ENCODE measurements at places on chromosomes 6 and 20.

- peak; percentile 76 for DNase-seq
These were observed 402 bp upstream of the TAF8 start for GRCh38 chr6:42049948-42050296.

DNA sequence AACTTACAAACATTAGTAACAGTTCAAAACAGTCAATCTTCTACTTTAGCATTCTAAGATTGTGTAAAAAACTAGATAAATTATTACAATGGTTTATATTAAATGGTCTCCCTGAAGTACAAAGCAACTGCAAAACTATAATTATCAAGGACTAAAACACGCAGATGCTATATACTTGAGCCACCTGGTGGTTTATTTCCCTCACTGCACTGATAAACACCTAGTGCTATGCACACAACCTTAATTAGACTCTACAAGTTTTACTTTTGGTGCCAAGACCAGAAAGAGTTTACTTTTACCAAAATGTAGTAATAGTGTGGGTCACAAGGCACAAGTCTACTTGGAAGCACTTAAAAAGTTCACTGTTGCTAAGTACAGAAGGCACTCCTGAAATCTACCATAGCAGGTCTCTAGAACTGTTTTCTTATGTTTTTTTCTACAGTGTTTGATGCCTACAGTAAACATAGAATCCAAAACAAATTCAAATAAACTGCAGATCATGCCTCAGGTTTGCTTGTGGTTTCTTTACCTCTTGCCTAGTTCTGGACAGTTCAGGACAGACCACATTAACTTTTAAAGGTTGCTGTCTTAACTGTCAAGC lies 49.2 kb downstream of the GMDS start:
- no peak for DNase-seq

- DNase-seq: no peak
These were observed 112.6 kb downstream of the TMEM170B start for GRCh38 chr6:11650025-11650696.

DNA sequence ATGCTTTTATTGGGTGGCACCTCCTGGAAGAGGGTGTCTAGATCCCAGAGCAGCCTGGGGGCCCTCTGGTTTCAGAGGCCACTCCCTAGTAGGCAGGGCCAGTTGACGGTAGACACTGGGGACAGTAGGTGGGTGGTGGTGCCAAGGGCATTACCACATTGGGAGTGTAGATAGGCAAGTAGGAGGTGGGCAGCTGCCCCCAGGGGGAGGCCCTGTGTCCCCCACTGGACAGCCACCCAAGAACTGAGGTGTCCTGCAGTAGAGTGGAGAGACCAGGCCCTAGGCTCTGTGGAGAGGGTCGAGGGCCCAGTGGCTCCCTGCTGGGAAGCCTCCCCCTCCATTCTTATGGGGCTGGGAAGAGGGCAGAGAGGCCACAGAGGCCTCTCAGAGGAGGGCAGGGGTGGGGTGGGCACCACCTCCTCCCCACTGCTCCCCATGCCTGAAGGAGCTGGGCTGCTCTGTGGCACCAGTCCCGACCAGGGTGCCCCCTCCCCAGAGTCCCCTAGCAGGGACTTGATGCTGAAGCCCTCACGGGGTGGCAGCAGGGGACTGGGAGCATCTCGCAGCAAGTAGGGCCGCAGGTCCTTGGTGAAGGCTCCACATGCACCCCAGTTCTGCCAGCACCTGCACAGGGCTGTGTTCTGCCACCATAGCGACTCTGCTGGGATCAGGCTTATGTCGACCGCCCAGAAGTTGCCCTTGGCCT lies 305.0 kb upstream of the KCNQ5 start:
- DNase-seq: no peak

DNA sequence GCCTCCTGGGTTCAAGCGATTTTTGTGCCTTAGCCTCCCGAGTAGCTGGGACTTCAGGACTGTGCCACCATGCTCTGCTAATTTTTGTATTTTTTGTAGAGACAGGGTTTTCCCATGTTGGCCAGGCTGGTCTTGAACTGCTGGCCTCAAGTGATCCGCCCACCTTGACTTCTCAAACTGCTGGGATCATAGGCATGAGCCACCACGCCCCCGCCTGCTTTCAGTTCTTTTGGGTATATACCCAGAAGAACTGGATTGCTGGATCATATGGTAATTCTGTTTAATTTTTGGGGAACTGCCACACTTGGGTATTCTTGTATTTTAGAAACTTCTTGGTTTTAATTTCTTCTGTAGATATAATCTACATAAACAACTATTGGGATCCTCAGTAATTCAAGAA lies 17.0 kb downstream of the CDS2 start:
- DNase-seq: no peak

DNA sequence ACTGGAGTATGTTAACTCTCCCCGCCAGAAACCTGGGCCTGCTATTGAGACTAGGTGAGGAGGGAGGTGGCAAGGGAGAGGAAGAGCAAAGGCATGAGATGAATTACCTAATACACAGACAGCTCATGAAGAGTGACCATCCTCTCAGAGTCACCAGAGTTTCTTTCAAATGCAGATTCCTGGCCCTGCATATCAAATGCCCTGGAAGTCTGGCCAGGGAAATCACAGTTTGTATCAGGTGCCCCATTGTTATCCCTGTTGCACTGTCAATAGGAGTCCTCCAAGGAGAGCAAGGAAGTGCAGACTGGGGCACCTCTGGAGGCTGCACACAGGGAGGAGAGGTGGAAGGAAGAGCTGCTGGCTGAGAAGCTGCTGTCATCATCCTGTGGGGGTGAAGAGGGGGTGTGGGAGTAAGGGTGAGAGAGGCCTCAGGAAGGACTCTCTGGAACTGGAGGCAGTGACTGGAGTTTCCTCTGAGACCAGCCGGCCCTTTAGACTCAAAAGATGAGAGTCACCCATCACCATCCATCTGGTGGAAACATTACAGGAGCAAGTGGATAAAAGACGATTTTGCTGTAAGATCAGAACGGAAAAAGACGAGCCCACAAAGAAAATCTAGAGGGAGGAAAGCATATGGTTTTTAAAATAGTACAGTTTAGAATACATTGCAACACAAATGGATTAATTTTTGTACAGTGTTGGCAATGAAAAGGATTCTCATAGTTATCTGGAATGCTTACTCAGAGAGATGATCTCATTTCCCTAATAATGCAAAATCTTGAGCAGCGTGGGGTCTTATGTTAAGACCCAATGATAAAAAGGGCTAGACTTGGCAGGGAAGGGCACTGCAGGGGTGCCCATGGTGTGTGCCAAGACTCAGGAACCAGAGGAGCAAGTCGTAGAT lies 268.1 kb downstream of the UST start:
- no peak for DNase-seq

GRCh38 chr20:62603907-62604785 lies 38.2 kb upstream of the SLCO4A1 start:
- no peak for DNase-seq

- DNase-seq: peak; percentile 29
These were observed 304.3 kb upstream of the SUPT3H start for GRCh38 chr6:45681860-45682511.

- no peak for DNase-seq
These were observed 11.0 kb downstream of the SULF2 start for GRCh38 chr20:47774131-47774777.

GRCh38 chr6:36032261-36032660 lies 4.7 kb downstream of the MAPK14 start:
- DNase-seq: no peak

DNA sequence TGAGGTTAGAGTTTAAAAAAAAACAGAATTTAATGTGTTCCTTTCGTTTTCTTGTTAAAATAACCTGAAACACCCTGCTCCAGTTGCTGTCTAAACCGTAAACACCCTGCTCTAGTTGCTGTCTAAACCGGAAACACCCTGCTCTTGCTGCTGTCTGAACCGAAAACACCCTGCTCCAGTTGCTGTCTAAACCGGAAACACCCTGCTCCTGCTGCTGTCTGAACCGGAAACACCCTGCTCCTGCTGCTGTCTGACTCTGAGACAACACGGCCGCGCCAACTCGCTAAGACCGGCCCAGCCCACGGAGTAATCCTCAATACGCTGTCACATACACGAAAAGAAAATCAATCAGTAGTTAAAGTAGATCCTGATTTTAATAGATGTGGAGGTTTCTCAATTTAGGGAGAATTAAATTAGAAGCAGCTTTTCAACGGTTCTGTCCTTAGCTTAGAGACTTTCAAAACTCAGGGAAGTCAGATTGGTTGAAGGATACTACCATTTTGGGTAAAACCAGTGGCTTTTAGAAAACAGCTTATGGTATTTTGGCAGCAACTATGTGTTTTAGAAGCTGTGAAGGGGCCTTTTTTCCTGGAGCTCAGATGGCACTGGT lies 98.3 kb downstream of the RAMACL start:
- DNase-seq: peak; percentile 78

DNA sequence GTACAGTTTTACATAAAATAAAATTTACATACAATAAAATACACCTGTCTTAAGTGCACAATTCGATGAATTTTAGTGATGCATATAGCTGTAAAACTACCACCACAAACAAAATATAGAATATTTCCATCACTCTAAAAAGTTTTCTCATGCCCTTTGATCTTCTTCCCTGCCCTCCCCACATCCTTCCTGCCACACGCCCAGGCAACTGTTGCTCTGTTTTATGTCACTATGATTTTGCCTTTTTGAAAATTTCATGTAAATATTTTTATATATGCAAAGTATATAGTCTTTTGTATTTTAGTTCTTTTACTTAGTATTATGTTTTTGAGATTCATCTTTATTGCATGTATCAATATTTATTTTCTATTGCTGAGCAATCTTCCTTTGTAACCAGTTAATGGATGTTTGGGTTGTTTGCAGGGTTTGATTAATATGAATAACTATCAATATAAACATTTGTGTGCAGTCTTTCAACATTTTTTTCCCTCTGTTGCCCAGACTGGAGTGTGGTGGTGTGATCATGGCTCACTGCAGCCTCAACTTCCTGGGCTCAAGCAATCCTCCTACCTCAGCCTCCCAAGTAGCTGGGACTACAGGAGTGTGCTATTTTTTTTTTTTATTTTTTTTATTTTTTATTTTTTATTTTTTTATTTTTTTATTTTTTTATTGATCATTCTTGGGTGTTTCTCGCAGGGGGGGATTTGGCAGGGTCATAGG lies 23.8 kb upstream of the SAMHD1 start:
- no peak for DNase-seq

DNA sequence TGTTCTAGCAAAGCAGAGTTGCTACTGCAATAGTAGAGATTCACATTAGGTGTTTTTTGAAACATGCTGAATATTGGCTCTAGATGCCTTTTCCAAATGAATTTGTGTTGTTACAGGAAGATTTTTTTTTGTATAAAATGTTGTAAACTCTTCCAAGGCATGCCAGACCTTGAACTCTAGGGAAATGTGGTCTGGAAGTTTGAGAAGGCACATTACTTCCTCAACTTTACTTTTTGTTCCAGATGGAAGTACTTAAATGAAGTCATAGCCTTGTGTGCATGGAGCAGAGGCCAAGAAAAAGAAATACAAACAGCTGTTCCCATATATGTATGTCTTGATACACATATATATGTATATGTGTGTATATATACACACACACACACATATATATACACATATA lies 585.7 kb upstream of the MARCKS start:
- no peak for DNase-seq

DNA sequence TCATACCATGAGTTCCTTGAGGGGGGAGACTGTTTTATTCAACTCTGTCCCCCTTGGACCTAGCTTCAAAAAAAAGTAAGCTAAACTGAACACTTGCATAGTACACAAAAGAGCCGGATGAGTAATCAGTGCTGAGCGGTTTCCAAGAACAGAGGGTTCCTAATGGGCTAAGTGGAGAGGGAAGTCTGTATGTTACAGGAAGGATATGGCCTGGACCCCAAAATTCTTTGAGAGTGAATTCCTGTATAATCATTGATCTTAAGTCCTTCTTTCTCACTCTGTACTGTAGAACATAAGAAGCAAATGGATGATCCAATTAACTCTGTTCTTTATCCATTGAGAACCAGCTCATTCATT lies 324.7 kb upstream of the CNR1 start:
- DNase-seq: no peak

GRCh38 chr6:144478483-144478882 lies 193.3 kb downstream of the UTRN start:
- no peak for DNase-seq

DNA sequence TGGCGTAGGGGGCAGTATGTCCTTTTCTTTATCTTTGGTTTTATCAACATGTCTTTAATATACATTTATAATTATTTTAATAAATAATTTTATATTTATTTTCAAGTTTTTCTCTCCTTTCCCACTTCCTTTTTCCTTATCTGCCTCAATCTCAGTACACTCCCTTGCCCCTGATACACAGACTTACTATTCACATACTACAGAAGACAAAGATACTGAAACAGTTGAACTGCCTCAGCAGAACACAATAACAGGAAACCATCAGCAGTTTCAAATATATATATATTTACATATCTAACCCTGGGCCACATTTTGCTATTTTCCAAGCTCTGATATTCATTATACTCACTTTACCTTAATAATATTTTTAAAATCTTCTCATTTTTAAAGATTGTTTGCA lies 19.8 kb downstream of the IBTK start:
- no peak for DNase-seq

DNA sequence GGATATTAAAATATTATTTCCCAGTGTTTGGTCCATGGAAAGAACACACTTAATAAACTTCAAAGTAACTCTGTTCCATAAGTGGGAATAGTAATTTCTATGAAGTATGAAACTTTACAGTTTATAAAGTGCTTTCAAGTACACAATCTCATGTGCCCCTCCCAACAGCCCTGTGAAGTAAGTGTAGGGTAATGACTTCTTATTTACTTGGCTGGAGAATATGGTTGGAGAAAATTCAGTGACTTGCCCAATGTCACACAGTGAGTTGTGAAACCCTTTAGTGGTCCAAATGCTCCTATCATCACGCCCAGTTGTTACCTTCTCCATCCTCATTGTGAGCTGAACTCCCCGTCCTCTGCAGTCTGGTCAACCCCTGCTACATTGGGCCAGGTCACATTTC lies 141.2 kb downstream of the PDE7B start:
- DNase-seq: no peak

DNA sequence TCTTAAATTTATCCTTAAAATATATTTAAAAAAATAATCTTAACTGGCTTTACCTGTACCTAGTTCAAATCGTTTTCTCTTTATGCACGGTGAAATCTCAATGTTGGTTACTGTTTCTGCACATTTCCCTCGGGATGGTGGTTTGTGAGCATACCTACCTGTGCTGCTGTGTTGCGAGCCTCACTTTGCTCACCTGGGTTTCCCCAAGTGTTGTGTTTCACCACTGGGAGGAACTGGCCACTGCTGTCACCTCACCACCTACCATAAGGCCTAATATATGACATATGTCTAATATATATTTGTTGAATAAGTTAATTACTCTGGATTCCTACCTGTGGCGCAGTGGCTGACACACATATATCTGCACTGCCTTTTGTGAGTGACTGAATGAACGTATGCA lies 493.5 kb upstream of the FLRT3 start:
- DNase-seq: no peak

- no peak for DNase-seq
These were observed 2.1 kb upstream of the LAMA5 start for GRCh38 chr20:62368976-62369814.

- no peak for DNase-seq
These were observed 156.2 kb downstream of the BCAS1 start for GRCh38 chr20:53914091-53914780.

- no peak for DNase-seq
These were observed 28.3 kb downstream of the SLC2A4RG start for GRCh38 chr20:63767886-63768285.

All from stimulated activated naive CD8-positive, alpha-beta T cell treated with anti-CD3 and anti-CD28 coated beads, Interleukin-15, amount 100 ng/mL, for 72 hours (primary cell).